ENCODE measurements at places on chromosomes 1 and 21. TPM values are rescaled to one million over a fixed set of nuclear protein-coding genes. Genes with fewer than 3 reads are reported as not detected.

The SLAMF8 gene
- not detected for total RNA-seq

The ERICH3 gene
- total RNA-seq, result not detected

The ANKRD34A gene
- 0.28 TPM for total RNA-seq

The B3GALT5 gene
- total RNA-seq, result not detected

The CALML6 gene
- total RNA-seq, result not detected

The ADPRS gene
- total RNA-seq, result 33.1 TPM

The ETV3L gene
- total RNA-seq, result not detected

The GPR137B gene
- total RNA-seq, result 5.2 TPM

The TMPRSS15 gene
- not detected for total RNA-seq

The AGT gene
- not detected for total RNA-seq

The CFHR2 gene
- total RNA-seq, result not detected

The HSD3B2 gene
- total RNA-seq, result not detected

The GRHL3 gene
- not detected for total RNA-seq

The PLA2G2F gene
- not detected for total RNA-seq

The FMO4 gene
- 0.47 TPM for total RNA-seq

The C1orf185 gene
- not detected for total RNA-seq

The MECR gene
- total RNA-seq, result 17.3 TPM

The ASTN1 gene
- total RNA-seq, result not detected

The CFAP298 gene
- 29.2 TPM for total RNA-seq

The RGSL1 gene
- total RNA-seq, result not detected

The MXRA8 gene
- total RNA-seq, result 0.63 TPM

The THEM5 gene
- not detected for total RNA-seq

The OR2L5 gene
- total RNA-seq, result not detected

The STYXL2 gene
- total RNA-seq, result not detected

The OLIG2 gene
- total RNA-seq, result not detected

The HRNR gene
- total RNA-seq, result not detected

The OR2T6 gene
- not detected for total RNA-seq

The CD1E gene
- not detected for total RNA-seq
